ENCODE measurements at places on chromosomes 1 and 21.

DNA sequence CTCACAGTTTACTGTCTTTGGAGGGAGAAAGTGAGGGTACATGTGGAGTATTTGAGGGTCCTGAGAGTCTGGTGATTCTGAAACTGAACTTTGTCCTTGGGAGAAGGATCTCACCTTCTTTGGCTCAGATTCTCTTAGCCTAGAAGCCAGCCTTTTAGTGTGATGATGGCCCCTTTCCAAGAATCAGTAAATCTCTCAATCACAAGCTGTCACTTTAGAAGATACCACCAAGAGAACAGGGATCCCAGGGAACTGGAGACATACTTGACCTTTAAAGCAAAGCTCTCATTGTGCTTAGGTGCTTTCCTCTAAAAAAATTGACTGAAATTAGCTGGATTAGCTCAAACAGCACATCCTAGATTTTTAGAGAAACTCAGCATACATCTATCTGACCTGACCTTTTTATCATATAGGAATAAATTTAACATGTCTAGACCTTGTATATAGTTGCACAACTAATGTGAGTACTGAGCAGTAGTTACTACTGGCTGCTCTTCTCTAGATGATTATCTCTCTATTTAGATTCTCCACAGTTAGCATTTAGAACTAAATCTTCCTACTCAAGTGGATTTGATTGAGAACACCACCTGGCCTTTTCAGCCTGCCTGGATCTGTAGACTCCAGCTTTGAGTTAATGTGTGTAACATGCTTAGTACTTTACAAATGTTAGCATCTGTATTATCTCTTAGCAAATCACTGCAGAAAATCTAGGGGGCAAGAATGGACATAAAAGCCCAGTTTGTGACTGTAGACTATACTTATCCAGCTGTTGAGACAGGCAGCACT lies 157.7 kb downstream of the MAST2 start:
- DNase-seq = no peak

DNA sequence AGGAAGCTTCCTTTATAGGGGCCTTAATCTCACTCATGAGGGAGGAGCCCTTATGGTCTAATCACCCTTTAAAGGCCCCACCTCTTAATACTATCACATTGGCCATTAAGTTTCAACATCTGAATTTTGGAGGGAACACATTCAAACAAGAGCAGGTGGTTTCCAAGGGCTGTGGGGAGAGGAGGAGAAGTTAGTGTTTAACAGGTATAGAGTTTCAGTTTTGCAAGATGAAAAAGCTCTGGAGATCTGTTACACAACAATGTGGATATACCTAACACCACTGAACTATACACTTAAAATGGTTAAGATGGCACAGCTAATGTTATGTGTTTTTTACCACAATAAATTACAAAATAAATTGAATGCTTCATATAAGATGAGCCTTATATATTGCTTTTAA lies 113.4 kb upstream of the DNAH14 start:
- no peak for DNase-seq

DNA sequence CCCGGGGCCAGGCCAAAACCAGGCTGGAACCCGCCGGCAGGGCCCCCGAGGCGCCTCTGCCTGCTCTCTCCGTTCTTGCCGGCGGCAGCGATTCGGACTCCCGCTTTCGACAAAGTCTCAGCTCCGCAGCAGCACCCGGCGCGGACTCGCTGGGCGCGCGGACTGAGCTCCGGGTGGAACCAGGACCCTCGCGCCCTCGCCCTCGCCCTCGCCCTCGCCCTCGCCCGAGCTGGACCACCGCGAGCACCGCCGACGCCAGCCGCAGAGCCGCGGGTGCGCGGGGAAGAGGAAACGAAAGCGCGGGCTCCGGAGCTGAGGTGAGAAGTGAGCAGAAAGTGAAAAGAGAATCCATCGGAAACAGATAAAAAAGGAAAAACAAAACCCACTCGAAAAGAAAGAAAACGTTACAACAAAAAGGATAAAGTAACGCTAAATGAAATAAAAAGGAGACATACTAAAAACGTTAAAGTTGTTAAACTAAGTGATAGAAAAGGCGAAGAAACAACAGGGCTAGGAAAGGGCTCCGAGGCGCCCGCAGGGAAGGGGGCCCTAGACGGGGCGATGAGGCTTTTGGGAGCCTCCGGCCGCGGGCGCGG lies 64.9 kb downstream of the MEF2D start:
- peak; percentile 25 for DNase-seq

GRCh38 chr1:211536606-211537005 lies 42.4 kb downstream of the SLC30A1 start:
- DNase-seq = no peak

DNA sequence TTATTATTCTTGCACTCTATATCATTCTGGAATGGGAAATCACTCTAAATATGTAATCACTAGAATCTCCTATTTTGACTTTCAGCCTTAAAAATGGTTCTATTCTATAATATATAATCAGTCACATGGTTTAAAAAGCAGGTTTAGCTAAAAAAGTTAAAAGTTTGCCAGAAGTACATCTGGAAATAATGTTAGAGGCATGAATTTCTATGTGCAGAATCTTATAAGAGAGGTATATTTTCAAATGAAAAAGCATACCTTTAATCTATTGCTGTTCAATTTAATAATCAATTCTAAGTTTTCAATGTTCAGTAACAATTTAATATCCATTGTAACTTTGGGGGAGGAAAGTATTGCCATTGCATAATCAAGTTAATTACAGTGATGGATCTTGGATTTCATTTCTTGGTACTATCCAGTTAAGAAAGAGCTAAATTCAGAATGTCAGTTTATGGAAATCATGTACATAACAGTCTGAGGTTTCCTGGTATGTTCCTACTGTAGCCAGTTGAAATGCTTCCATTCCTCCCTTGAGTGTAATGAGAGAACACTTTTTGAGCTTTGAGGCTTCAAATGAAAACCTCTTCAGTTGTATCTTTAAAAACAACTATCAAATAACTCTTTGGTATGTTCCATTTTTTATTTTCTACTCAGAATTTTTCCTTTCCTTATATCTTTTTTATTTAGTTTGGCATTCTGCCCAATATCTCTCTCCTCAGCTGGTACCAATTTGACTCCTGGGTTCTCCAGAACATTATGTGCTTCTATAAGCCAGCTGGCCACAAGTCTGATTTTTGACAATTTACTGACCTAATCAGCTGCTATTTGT lies 175.7 kb upstream of the COL11A1 start:
- peak; percentile 9 for DNase-seq

- no peak for DNase-seq
These were observed 29.1 kb downstream of the RPS6KA1 start for GRCh38 chr1:26558685-26559048.

DNA sequence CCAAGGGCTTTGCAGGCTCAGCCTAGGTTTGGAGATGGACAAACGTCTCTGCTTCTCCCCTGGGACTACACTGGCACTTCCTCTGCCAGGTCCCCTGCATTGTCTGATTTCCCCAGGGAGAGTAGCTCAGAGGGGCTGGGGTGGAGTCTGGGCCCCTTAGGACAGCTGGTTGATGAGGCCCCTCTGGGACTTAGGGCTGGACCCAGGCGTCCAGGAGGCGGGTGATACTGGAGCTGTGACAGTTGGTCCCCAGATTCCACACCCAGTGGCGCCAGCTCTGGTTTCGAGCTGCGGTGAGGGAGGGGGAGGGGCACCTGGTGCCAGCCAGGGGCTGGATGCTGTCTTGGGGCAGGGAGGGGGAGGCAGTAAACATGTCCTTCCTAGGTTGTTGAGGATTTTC lies 7.4 kb upstream of the MEX3A start:
- DNase-seq = peak; percentile 16

- DNase-seq = no peak
These were observed 22.8 kb downstream of the AKT3 start for GRCh38 chr1:243827206-243827605.

GRCh38 chr1:150955280-150955679 lies 19.4 kb downstream of the CERS2 start:
- DNase-seq = no peak

GRCh38 chr1:226643177-226643576 lies 94.6 kb downstream of the STUM start:
- DNase-seq = peak; percentile 84

- no peak for DNase-seq
These were observed 18.4 kb upstream of the PRDM16 start for GRCh38 chr1:3050603-3051002.

DNA sequence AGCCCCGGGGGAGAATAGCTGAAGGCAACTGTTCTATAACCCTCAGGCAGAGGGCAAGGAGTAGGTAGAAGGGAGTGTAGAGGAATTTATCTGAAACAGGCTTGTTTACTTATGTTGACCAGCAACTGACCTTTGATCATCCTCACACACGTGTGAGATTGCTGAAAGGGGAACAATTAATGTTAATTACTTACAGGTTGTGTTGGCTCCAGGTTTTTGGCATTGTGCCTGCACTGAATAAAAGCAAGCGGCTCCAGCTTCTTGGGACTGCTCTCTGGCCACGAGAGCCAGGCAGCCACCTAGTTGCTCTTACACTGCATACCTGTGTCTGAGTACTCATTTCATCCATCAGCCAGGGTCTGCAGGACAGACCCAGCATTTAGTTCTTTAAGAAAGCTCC lies 41.3 kb upstream of the ARHGEF10L start:
- DNase-seq = no peak

- no peak for DNase-seq
These were observed 48.3 kb upstream of the BCAR3 start for GRCh38 chr1:93729906-93730305.

GRCh38 chr1:71053146-71053545 lies 5.5 kb upstream of the PTGER3 start:
- no peak for DNase-seq

GRCh38 chr1:20248971-20249612 lies 41.6 kb upstream of the VWA5B1 start:
- no peak for DNase-seq

- no peak for DNase-seq
These were observed 379.6 kb downstream of the TTLL7 start for GRCh38 chr1:83619170-83619896.

DNA sequence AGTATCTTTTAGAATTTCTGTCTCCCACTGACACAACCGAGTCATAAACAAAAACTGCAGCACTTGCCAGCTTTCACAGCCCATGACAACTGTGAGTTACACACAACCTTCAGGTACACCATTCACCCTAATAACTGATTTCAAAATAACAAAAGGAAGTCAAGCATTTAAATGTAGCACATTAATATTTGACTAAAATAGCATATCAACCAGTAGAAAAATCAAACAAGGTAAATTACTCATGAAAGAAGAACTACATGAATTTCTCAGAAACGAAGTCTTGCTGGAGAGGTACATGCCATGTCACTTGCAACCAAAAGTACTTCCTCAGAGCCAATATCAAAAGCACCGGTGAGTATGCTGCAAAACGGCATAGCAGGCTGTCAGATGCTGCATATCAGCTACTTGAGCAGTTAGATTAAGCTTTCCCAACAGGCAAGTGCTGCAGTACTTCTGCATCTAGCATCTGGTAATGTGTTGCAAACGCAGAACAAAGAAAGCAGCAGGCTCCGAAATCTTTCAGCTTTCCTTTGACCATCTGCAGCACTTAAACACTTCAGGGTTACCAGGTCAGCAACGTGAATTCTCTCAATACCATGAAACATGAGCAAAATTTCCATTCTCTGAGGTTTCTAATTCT lies 223.2 kb downstream of the SMYD3 start:
- DNase-seq = peak; percentile 34

GRCh38 chr1:3759796-3760195 lies 7.5 kb downstream of the CCDC27 start:
- no peak for DNase-seq

DNA sequence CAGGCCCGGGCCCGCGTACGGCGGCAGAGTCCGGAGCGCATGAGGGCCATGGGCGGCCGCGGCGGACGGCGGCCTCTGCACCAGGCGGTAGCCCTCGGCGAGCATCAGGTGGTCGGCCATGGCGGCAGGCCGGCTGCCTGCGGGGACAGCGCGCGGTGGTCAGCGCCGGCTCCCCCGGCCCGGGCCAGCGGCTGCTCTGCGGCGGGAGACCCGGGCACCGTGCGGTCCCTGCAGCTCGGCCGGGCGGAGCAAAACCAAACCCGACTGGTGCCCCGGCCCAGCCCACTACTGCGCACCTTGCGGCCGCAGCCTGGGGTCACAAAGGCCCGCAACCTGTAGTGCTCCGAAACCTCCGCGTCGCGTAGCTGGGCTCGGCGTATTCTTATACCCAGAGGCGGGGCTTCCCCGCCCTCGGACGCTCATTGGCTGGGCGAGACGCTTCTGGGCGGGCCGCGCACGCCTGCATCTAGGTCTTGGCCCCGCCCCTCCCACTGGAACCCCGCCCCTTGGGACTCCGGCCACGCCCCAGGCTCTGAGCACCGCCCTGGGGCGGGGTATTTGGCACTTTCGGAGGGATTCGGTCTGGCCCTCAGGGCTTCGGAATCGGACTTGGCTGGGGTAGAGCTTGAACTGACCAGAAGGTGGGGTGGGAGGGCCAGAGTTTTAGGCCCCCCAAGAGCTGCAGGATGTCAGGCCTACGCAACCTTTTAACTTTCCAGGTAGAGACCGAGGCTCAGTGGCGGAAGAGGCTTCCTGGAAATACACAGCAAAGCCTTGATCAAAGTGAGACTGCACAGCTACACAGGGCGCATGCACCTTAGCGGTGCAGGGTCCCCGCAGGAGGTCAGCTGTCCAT lies at the start of gene CITED4:
CITED4 (minus strand) TSS at position 356 of the 856 bp plus-strand sequence; CDS start at position 120, 236 bp downstream.
- DNase-seq = peak; percentile 92

- DNase-seq = no peak
These were observed 51.6 kb upstream of the KIAA0040 start for GRCh38 chr1:175244206-175244605.

DNA sequence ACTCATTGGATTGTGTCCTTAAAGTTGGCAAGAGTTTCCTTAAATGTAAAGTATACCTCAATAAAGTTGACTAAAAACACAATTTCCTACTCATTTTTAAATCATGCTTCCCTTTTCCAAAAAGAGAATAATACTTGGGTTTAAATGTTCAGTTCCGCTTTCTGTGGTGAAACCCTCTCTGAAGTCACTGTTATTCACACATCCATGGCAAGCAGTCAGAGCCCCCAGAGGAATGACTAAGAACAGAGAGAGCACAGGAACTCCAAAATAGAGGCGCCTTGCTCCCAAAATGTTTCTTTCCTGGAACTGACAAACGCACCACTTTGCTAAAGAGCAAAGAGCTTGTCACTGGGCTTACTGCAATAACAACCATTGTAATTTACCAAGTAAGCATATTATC lies 142.5 kb downstream of the TIAM1 start:
- DNase-seq = peak; percentile 96

GRCh38 chr21:28483301-28484035 lies 509.2 kb downstream of the LTN1 start:
- no peak for DNase-seq

DNA sequence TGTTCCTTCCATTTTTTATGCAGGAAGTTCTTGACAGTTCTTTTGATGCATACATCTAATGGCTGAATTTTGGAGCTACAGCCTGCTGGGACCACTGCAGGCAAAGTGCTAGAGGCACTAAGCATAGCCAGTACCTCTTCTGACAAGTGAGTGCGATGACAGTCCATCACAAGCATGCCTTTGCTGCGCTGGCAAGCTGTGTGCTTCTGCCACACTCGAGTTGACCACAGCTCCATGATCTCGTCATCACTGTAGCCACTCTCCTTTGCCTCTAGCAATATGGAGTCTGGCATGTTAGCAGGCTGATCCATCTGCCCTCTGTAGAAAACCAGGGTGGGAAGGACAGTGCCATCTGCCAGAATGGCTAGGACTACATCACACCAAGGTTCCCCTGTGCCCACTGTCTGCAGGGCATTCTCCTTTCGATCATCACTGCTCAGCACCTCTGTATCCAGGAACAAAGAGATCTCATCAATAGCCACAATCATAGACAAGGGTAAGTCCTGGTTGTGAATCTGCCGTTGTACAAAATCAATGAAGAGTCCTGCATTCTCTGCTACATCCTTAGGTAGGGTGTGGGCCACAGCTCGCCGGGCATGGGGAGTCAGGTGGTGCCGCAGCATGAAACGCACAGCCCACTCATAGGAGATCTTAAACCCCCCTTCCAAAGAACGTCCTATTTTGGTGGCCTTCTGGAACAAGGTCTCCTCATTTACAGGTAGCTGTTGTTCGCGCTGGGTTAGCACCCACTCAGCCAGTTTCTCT lies 6.0 kb downstream of the PSMB4 start:
- no peak for DNase-seq

Measured in MV-4-11 (cell line).